ENCODE measurements at places on chromosomes 5 and 9.

DNA sequence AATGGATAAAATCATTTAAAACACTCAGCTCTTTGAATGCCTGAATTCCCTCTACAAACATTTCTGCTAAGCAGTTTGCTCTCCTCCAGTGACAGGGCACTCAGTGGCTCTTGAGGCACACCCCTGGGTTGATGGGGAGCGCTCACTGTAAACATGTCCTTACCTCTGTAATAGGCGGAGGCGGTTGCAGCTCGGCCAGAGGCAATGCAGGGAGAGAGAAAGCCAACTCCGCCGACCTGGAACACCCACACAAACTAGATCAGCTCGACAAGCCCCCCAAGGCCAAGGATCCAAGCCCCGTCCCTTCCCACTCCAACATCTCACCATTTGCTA is 329 bp downstream of the CDC23 start:
- no peak for DNase-seq

GRCh38 chr5:143011585-143011984 is 241.4 kb downstream of the ARHGAP26 start:
- no peak for DNase-seq

DNA sequence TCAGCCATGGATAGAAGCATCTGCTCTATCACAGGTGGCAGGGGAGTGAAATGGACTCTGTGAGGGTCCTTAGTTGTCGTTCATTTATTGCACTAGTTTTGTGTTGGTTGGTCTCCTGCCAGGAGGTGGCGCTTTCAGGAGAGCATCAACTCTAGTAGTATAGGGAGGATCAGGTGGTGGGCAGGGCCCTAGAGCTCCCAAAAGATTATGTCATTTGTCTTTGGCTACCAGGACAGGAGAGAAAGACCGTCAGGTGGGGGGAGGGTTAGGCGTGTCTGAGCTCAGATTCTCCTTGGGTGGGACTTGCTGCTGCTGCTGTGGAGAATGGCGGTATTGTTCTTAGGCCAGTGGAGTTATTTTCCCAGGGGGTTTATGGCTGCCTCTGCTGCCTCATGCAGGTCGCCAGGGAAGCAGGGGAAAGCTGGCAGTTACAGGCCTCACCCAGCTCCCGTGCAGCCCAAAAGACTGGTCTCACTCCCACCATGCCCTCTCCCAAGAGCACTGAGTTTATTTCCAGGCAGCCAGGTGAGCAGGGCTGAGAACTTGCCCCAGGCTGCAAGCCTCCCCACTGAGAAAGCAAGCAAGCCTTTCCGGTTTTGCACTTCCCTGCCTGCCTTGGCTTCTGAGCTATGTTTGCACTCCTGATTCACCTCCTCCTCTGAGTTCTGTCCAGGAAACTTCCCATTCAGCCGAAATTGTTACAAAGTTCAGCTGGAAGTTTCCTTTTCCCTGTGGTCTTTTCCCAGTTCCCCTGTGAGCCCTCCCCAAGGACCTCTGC is 317.3 kb downstream of the TAF11L14 start:
- DNase-seq: no peak

GRCh38 chr9:99437145-99437544 is 215.1 kb downstream of the SEC61B start:
- DNase-seq: no peak

All from activated effector memory CD4-positive, alpha-beta T cell treated with Interleukin-2 at 50 U/mL for 16 hours (primary cell).